ENCODE measurements at places on chromosomes 13 and 19.

DNA sequence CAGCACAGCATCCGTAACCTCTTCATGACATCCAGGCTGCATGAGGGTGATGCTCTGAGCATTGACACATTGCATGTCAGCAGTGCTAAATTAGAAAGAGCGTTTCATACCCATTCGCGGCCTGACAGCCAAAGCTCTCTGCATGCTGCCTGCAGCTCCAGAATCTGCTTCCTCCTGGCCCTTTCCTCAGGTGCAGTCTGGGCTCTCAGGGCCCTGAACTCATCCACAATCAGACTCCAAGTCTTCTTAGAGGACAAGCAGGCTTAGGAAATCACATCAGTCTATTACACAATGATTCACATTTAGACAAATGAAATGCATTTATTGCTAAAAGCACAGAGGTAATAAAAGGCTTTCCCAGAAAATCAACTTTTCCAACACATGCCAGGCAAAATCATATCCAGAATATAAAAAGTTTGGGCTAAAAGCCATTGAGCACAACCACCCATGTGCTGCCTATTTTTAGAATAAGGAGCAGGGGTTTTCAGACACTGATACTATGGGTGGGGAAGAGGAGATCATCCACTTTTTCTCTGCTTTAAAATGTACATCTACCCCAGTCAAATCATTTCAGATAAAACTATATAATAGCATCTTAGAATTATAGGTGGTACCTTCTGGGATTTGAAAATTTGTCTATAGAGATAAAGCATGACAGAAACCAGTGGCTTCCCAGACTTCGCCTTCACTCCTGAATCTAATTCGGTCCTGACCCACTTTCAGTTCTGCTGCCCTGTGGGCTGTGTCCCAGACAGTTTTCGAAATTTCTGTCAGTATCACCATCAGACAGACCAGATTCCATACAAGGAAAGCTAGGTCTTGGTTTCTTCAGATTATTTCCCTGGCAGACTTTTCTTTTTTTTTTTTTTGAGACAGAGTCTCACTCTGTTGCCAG lies 109.3 kb downstream of the COL4A2 start:
- no peak for DNase-seq

- no peak for DNase-seq
Measured at GRCh38 chr13:71082631-71083030, 784.4 kb downstream of the DACH1 start.

DNA sequence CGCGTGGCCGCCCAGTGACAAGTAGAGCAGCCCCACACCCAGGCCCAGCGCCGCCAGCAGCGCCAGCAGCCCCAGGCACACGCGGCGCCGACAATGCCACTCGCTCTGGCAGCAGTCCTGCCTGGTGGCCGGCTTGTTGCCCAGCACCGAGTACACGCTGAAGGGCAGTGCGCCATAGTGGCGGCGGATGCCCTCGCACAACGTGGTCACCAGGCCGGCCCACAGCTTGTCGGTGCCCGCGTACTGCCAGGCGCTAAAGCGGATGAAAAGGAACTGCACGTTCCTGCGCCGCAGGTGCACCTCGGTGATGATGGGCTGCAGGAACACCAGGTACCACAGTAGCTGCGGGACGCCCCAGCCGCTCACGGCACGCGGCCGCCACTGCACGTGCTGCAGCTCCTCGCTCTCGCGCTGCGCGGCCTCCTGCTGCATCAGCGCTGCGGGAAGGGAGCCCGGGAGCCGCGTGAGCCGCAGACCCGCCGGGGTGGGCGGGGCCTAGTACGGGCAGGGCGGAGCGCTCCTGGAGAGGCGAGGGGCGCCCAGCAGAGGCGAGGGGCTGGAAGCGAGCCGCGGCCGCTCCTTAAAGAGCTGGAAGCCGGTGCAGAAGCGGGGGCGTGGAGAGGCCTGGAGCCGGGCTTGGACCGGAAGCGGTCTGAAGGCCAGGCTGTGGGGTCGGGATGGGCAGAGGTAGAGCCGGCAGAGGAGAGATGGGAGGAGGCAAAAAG lies 7.3 kb downstream of the NKPD1 start:
- no peak for DNase-seq

DNA sequence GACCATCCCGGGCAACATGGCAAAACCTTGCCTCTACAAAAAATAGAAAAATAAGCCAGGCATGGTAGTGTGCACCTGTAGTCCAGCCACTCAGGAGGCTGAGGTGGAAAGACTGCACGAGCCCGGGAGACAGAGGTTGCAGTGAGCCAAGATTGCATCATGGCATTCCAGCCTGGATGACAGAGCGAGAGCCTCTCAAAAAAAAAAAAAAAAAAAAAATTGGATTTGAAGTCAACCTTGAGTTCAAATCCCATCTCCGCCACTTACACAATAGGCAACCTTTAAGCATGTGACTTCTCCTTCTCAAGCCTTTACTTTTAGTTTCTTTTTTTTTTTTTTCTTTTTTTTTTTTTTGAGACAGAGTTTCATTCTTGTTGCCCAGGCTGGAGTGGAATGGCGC lies 12.0 kb downstream of the KASH5 start:
- no peak for DNase-seq

GRCh38 chr19:34431681-34432402 lies 3.7 kb downstream of the UBA2 start:
- no peak for DNase-seq

GRCh38 chr19:35307931-35308330 lies 16.0 kb downstream of the MAG start:
- DNase-seq, result no peak
